ENCODE measurements at places on chromosomes 7 and 10.

- DNase-seq = no peak
Observed at GRCh38 chr7:133549633-133550032, 296.8 kb downstream of the EXOC4 start.

DNA sequence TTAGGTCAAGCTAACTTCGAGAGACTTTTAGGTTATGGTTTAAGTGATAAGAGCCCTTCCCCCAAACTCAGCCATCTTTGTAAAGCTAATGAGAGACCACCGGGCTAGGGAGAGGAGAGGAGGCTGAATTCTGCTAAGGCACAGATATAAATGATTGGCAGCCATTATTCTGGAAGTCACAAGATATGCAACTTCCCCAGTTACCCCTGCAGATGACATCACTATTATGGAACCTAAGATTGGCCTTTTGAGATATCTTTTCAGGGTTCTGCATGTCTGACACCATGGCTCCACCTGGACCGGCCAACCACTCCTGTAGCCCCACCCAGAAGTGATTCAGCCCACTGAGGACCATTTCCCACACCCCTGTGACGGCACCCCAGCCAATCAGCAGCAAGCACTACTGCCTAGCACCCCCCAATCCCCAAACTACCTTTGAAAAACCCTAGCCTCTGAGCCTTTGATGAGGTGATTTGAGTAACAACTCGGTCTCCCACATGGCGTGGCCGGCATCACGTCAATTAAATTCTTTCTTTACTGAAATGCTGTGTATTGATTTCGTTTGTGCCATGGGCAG lies 14.4 kb downstream of the VIPR2 start:
- DNase-seq = no peak

GRCh38 chr10:35191523-35191922 lies 64.9 kb downstream of the CREM start:
- peak; percentile 65 for DNase-seq

- DNase-seq = no peak
Observed at GRCh38 chr10:132609211-132609610, 71.6 kb downstream of the INPP5A start.

DNA sequence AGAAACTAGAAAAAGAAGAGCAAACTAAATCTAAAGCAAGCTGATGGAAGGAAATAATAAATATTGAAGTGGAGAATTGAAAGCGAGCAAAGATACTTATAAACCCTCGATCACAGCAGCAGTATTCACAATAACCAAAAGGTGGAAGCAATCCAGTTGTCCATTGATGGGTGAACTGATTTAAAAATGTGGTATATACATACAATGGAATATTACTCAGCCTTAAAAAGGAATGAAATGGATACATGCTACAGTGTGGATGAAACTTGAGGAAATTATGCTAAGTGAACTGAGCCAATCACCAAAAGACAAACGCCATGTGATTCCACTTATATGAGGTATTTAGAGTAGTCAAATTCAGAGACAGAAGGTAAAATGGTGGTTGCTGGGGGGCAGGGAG lies 17.5 kb downstream of the ZCCHC24 start:
- no peak for DNase-seq

DNA sequence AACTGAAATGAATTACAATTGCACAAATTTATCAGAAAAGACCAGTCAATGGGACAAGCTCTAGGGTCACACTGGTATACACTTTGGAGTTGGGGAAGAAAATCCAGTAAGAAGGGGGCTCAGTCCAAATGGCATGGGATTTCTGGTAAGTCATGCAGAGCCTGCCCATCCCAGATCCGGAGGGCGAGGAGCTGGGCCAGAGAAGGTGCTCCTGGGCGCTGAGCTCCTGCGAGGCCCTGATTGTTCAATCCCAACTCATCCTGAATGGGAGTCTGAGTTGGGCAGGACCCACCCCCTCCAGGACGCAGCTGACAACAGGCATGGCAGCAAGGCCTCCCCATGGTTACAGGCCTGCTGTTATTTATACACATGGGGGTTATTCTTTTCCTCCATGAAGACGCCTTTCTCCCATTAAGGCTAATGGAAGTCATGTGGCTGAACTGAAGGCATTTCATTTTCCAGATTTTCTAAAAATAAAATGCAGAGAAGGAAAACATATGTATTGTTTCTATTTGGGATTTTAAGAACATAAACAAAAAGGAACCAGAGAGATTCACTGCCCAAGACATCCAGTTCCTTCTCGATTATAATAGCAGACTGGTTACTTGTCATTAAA lies 91.1 kb upstream of the ADAM12 start:
- DNase-seq = no peak

- no peak for DNase-seq
Observed at GRCh38 chr10:32949221-32949678, 8.8 kb downstream of the ITGB1 start.

DNA sequence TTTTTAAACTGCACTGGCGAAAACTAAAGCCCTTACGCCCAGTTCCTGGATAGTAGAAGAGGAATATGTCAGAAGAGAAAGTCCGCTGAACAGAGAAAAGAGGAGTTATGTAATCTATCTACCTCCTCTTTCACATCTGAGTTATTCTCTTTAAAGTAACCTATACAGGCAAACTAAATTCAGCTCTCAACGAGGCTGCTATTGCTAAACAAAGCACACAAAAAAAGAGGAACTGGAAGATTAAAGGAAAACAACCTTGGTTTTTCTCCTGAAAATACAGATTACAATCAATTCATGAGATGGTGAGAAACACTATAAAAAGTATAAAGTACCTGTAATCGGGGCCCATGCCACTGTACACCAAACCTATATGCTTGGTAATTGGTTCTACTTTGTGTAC lies 5.8 kb downstream of the PSMA2 start:
- no peak for DNase-seq

DNA sequence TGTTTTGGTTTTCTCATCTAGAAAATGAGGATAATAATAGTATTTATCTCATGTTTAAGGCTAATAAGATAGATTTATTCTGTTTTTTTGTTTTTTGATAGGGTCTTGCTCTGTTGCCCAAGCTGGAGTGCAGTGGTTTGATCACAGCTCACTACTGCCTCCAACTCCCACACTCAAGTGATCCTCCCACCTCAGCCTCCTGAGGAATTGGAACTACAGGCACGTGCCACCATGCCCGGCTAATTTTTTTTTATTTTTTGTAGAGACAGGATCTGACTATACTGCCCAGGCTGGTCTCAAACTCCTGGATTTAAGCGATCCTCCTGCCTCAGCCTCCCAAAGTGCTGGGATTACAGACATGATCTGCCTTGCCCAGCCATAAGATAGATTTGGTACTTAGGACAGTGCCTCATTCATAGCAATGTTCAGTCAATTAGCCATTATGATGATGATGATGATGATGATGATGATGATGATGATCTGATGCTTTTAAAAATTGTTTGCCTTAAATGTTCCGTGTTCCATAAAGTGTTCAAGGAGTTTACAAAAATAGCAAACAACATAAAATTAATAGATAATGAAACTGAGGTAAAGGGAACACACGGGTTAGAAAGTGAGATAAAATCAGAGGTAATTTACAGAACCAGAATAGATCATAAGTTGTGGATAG lies 4.6 kb downstream of the WIPF3 start:
- DNase-seq = no peak

- DNase-seq = no peak
Observed at GRCh38 chr10:917999-918398, 13.5 kb downstream of the LARP4B start.

- DNase-seq = no peak
Observed at GRCh38 chr7:126483972-126484371, 768.8 kb downstream of the GRM8 start.
